NK-92 treated with Interleukin-12 subunit alpha and Interleukin-12 subunit beta, amount 100 ng/mL, for 24 hours (cell line): ENCODE measurements at places on chromosomes 6 and 20.
A peak's percentile ranks its signal among the peaks of the same experiment; 100 is the strongest.

DNA sequence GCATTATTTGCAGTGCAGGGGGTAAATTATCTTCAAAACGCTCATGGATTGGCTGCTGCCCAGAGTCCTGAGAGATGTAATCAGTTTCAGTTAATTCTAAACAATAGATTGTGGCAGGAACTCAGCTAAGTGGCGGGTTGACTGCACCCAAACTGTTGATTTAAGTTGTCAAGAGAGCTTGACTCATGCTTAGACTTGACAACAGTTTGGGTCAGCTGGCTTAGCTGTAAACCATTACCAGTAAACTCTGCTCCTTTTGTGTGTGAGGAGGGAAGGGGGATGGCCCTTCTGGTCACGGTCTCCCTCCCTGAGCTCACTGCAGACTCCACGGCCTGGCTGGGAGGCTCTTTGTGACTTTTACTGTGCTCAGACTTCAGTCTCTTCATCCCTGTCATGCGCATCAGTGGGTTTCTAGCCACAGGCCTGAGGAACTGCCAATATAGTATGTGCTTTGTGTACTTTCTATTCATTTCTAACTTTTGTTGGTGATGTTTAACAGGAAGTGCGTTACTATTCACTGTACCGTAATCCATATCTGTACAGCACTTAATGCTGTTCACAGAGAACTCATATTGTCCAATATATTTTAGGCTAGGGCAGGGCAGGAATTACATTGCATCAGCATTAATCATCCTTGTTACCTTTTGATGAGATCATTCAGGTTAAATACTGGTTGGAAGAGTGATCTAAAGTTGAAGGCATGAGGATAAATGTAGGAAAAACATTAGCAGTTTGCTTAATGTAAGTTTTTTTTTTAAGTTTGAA lies 488.3 kb downstream of the CDKAL1 start:
- no peak for DNase-seq

- DNase-seq = no peak
Measured at GRCh38 chr6:54846243-54846856, at the start of gene FAM83B. FAM83B (plus strand) TSS chr6:54846771; CDS start chr6:54870247, 23,476 bp downstream.

- no peak for DNase-seq
Measured at GRCh38 chr20:9635750-9636149, 121.4 kb downstream of the LAMP5 start.

DNA sequence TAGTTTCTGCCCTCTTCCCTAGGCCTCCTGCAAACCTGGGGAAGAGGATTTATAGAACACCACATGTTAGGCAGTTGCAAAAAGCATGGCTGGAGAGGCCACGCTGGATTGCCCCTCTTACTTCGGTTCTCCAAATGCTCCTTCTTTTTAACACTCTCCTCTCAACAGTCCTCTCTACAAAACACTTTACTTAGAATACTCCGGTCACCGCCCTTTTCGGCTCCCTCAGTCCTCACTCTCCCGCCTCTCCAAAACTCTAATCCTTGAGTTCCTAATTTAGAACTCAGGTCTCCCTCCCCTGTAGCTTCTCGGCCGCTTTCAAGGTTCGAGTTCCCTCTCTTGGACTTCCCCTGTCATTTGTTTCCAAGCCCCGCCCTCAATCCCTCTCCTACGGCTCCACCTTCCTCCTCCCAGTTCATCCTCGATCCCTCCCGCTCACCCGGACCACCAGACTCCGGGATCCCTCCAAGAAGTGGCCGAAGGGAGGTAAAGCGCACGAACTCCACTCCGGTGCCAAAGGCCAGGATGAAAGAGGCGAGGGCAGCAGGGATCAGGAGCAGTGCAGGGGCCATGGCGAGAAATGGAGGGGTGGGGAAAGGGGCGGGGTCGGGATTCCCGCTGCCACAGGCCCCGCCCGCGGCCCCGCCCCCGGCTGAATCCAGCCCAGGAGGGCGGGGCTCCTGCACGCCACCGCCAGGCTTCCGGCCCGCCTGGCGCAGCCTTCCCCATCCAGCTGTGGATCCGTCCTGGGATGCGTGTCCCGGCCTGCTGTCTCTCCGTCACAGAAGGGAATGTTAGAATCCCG lies at the start of gene NRM:
Gene NRM (minus strand): TSS at position 582 of the 805 bp plus-strand sequence. CDS start 10 bp downstream, at position 572.
- peak; percentile 64 for DNase-seq

- DNase-seq = no peak
Measured at GRCh38 chr6:33984466-33985312, 161.2 kb downstream of the GRM4 start.

GRCh38 chr20:24751551-24751950 lies 197.5 kb upstream of the CST7 start:
- DNase-seq = no peak

- no peak for DNase-seq
Measured at GRCh38 chr6:11215773-11216172, 16.7 kb downstream of the NEDD9 start.

GRCh38 chr20:44683263-44684046 lies 31.7 kb upstream of the CCN5 start:
- peak; percentile 46 for DNase-seq

DNA sequence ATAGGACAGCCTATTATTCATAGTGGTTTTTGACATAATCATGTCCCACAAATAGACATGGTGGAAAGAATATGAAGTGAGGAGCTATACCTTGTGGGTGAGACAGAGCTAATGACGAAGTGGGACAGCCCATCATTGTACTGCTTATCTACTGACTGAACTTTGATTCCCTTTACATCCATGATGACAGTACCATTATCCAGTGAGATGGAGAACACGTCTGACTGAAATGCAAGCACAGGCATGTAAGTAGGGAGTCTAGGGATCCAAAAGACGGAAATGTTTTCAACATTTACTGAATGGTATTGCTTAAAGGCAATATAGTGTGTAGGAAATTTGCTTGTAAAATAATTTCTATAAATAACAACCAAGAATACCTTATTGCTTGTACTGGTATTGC lies 43.5 kb downstream of the FAM229B start:
- DNase-seq = no peak

- no peak for DNase-seq
Measured at GRCh38 chr6:107589199-107589598, 99.3 kb downstream of the SOBP start.

DNA sequence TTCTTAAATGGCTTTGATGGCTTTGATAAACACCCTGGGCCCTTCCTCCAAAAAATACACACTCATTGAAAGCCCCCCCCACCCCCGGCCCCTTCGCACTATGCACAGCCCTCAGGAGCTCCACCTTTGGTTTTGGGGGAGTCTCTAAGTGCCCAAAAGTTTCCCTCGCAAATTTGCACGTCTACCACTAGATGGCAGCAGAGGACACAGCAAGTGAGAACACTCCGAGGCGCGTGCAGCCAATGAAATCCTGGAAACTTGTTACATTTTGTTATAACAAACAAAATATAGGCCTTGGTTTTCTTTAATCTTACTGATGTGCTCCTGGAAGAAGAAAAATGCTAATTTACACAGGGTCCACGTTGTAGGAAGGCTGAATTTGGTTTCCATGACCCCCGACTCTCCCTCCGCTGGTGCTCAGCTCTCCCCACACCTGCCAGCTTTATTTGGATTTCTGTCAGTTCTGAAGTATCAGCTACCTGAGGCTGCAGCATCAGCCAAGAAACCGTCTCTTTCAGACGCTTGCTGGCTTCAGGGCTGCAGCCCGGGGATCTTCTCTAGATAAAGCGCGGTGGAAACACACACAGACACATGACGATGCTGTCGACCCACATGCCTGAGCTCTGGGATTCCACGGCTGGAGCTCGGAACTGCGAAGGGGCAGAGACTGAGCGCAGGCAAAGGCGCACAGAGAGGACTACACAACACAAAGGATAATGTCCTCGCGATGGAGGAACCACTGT lies 148.3 kb upstream of the RPS6KA2 start:
- DNase-seq = peak; percentile 20

DNA sequence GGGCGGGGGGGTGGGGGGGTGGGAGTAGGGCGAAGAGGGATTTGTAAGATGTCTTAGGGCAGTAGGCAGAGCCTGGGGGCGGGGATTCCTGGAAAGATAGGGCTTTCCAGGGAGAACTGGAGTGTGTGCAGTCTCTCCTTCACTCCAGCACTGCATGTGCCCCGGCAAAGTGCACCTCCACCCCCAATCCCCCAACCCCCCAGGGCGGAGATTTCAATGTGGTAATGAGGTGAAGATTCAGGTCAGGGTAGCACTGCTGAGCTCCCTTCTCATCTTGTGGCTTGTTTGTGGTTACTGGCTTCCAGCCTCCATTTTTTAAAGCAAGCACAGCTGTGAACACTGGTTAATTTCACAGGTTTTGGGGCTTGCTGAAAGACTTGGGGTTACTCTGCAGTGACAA lies 5.9 kb downstream of the TMEM239 start:
- peak; percentile 65 for DNase-seq

DNA sequence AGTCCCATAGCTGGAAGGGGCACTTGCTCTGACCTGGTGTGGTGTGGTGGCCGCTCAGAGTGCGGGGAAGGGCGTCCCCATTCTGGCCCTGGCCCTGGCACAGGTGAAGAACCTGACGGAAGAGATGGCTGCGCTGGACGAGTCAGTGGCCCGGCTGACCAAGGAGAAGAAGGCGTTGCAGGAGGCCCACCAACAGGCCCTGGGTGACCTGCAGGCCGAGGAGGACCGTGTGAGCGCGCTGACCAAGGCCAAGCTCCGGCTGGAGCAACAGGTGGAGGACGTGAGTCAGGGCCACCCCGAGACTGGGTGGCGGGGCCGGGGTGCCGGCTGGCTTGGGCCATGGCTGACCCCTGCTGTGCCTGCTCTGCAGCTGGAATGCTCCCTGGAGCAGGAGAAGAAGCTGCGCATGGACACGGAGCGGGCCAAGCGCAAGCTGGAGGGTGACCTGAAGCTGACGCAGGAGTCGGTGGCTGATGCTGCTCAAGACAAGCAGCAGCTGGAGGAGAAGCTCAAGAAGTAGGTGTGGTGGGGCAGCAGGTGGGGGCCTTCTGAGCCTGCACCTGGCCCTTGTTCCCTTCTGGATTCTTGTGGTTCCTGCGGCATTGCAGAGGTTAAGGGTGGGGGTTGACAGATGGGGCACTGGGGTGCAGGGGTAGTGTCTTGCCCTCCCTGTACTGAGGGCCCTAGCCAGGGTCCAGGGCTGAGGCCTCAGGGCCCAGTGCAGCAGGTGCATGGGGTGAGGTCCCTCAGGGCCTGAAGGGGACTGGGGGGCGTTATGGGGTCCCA lies 40.8 kb downstream of the MYH7B start:
- no peak for DNase-seq

GRCh38 chr6:5776706-5777390 lies 229.9 kb downstream of the NRN1 start:
- DNase-seq = no peak

GRCh38 chr6:87939776-87940175 lies 107.9 kb upstream of the SPACA1 start:
- no peak for DNase-seq

GRCh38 chr6:160240691-160241084 lies 17.9 kb downstream of the SLC22A2 start:
- DNase-seq = no peak

DNA sequence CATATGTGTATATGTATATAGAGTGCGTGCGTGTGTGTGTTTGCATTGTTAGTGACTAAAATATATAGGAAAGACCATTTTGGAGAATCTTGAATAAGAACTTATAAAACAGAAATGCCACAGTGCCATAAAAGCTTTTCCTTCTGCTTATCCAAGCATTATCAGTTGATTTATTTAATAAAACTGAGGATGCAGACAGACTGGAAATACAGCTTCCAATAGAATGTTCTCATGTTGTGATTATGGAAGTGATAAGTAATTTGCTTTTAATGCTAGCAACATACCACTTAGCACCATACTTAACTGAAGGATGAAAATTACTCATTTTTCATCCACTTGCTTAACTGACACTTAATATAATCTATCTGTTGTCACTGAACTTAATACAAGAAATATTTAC lies 820.1 kb downstream of the TFAP2A start:
- no peak for DNase-seq

DNA sequence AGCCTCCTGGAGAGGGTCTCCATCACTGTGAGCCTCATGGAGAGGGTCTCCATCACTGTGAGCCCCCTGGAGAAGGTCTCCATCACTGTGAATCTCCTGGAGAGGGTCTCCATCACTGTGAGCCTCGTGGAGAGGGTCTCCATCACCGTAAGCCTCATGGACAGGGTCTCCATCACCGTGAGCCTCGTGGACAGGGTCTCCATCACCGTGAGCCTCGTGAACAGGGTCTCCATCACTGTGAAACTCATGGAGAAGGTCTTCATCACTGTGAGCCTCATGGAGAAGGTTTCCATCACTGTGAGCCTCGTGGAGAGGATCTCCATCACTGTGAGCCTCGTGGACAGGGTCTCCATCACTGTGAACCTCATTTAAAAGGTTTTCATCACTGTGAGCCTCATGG lies 140.0 kb downstream of the ERMARD start:
- no peak for DNase-seq

GRCh38 chr6:81786150-81786549 lies 33.7 kb upstream of the TENT5A start:
- DNase-seq = no peak

- DNase-seq = no peak
Measured at GRCh38 chr6:79042088-79042798, 35.8 kb downstream of the PHIP start.

- no peak for DNase-seq
Measured at GRCh38 chr6:84547341-84547801, 217.0 kb downstream of the TBX18 start.

DNA sequence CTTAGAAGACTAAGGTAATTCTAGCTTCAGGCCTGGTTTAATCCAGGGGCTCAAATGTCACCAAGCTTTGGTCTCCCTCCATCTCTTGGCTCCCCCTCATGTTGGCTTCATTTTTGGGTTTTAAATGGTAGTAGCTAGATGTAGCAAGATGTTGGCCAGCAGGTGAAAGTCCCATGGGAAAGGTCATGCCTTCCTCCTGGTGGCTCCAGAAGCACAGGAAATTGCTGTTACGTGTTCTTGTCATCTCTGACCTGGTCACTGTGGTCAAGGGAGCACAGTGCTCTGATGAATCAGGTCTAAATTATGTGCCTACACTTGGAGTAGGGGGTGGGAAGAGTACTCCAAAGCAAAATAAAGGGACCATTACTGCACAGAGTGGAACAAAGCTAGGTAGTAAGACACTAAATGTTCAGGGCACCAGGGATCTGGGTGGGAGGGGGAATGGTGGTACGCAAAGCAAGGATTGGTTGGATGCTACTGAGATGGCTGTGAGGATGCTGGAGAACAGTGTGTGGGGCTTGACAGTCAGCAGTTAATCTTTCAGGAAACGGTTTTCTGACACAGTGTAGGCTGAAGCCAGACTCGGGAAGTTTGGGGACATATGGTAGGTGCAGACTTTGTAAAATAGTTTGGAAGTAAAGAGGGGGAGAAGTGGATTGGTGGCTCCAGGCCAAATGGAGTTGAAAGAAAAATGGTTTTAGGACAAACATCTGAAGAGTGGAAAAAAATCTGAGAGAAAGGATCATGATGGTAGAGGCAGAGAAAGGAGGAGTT lies 30.1 kb downstream of the CDS2 start:
- no peak for DNase-seq
